ENCODE measurements at places on chromosomes 12 and 14. TPM values are rescaled to one million over a fixed set of nuclear protein-coding genes. Genes with fewer than 3 reads are reported as not detected.

The INF2 gene
- 134 TPM for total RNA-seq

The ABCC9 gene
- total RNA-seq, result 0.08 TPM

The GXYLT1 gene
- 14.3 TPM for total RNA-seq

The CDH24 gene
- total RNA-seq, result 5.2 TPM

The STON2 gene
- total RNA-seq, result 1.3 TPM

The LGR5 gene
- not detected for total RNA-seq

The AHNAK2 gene
- total RNA-seq, result 204 TPM

The FOXM1 gene
- 89.8 TPM for total RNA-seq

The RNFT2 gene
- 2.3 TPM for total RNA-seq

The MAX gene
- total RNA-seq, result 62.8 TPM

The SERPINA3 gene
- 15.9 TPM for total RNA-seq

The IGFBP6 gene
- 157 TPM for total RNA-seq

The SLCO1C1 gene
- total RNA-seq, result not detected

The FAIM2 gene
- not detected for total RNA-seq

The CLEC4C gene
- not detected for total RNA-seq

The CCDC196 gene
- total RNA-seq, result not detected

The PIP4K2C gene
- 42.1 TPM for total RNA-seq

The TIGAR gene
- total RNA-seq, result 46.2 TPM

The RNASE1 gene
- not detected for total RNA-seq

The SYNE2 gene
- 10.5 TPM for total RNA-seq

The PPFIBP1 gene
- 26.0 TPM for total RNA-seq

The PSMC1 gene
- 227 TPM for total RNA-seq

The FIGNL2 gene
- total RNA-seq, result 0.23 TPM

The PTPRB gene
- 0.42 TPM for total RNA-seq

The SYNDIG1L gene
- not detected for total RNA-seq

The TEX52 gene
- not detected for total RNA-seq

The ELK3 gene
- 79.5 TPM for total RNA-seq

The KRT79 gene
- total RNA-seq, result 0.08 TPM

The CCDC175 gene
- total RNA-seq, result not detected

The PLBD1 gene
- total RNA-seq, result 5.9 TPM

The RD3L gene
- total RNA-seq, result not detected

All from A549 treated with Mapracorat at 1 μM for 4 hours (cell line).